ENCODE measurements at places on chromosomes 7 and 10. TPM values are rescaled to one million over a fixed set of nuclear protein-coding genes. Genes with fewer than 3 reads are reported as not detected.
A peak's percentile ranks its signal among the peaks of the same experiment; 100 is the strongest.

Gene SLIT1
- 11.0 TPM for total RNA-seq

Gene ZPBP
- total RNA-seq, result not detected

GRCh38 chr7:15239801-15240200, 322.0 kb downstream of the AGMO start:
- no peak for DNase-seq
- H3K27ac ChIP-seq, result no peak overlapping the region
- no peaks in the 10 kb centered on the region for H3K4me1 ChIP-seq
- H3K36me3 ChIP-seq, result no peaks in the 10 kb centered on the region
- H3K27me3 ChIP-seq, result no peaks in the 10 kb centered on the region

- no peaks in the 10 kb centered on the region for H3K27me3 ChIP-seq
- H3K27ac ChIP-seq, result peak overlapping the region; percentile 96
- DNase-seq, result peak; percentile 82
- H3K36me3 ChIP-seq, result no peaks in the 10 kb centered on the region
These were observed 630 bp downstream of the RSBN1L start for GRCh38 chr7:77696643-77697534.

- H3K27ac ChIP-seq, result peak overlapping the region; percentile 77
- no peaks in the 10 kb centered on the region for H3K36me3 ChIP-seq
- no peaks in the 10 kb centered on the region for H3K27me3 ChIP-seq
- H3K4me1 ChIP-seq, result peaks cover 9% of the 10 kb centered on the region
These were observed 16.0 kb downstream of the MYOZ1 start for GRCh38 chr10:73625004-73625883.

Gene LLCFC1
- not detected for total RNA-seq

DNA sequence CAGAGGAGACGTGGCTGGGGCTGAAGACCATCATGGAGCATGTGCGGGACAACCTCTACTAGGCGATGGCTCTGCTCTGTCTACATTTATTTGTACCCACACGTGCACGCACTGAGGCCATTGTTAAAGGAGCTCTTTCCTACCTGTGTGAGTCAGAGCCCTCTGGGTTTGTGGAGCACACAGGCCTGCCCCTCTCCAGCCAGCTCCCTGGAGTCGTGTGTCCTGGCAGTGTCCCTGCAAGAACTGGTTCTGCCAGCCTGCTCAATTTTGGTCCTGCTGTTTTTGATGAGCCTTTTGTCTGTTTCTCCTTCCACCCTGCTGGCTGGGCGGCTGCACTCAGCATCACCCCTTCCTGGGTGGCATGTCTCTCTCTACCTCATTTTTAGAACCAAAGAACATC, 22.0 kb upstream of the CPA5 start:
- H3K27ac ChIP-seq, result no peak overlapping the region
- no peaks in the 10 kb centered on the region for H3K27me3 ChIP-seq
- H3K4me3 ChIP-seq, result no peak overlapping the region
- H3K4me1 ChIP-seq, result no peaks in the 10 kb centered on the region

DNA sequence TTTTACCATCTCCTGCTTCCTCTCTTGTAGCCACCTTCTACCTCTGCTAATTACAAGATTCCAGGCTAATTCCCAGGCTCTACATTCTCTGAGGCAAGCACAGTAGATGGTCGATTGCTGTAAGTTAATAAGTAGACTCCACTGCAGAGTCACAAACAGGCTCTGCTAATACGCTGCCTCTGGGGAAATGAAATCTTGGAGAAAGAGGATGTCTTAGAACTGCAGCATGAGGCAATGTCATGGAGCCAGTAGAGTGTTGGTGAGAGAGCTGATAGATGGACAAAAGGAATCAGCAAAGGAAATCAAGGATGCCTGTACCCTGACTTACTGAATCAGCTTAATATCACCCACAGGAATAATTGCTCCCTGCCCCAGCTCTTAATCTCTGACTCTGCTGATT, 1260.3 kb downstream of the XPNPEP1 start:
- H3K4me3 ChIP-seq, result no peak overlapping the region
- no peak for DNase-seq
- H3K36me3 ChIP-seq, result no peaks in the 10 kb centered on the region
- H3K27ac ChIP-seq, result no peak overlapping the region

Gene SAMD8
- 13.1 TPM for total RNA-seq

Gene DLX5
- not detected for total RNA-seq

Gene LRRC18
- total RNA-seq, result not detected
